ENCODE measurements at places on chromosomes 11 and 22. TPM values are rescaled to one million over a fixed set of nuclear protein-coding genes. Genes with fewer than 3 reads are reported as not detected.

TIGD3 gene
- 0.14 TPM for total RNA-seq

E2F8 gene
- total RNA-seq = 1.7 TPM

OR5B21 gene
- not detected for total RNA-seq

DUSP18 gene
- 16.2 TPM for total RNA-seq

FADS2 gene
- 2.5 TPM for total RNA-seq

PHF21B gene
- not detected for total RNA-seq

TRIM6 gene
- total RNA-seq = 0.92 TPM

RAC2 gene
- total RNA-seq = 16.4 TPM

CDC42BPG gene
- total RNA-seq = 73.1 TPM

CDC42EP1 gene
- total RNA-seq = 48.2 TPM

HTR3A gene
- total RNA-seq = 0.17 TPM

INPPL1 gene
- total RNA-seq = 122 TPM

TPBGL gene
- total RNA-seq = 0.17 TPM

OR8G1 gene
- total RNA-seq = not detected

LRRC32 gene
- total RNA-seq = 10.4 TPM

SHISAL1 gene
- total RNA-seq = 34.3 TPM

DNAJC4 gene
- total RNA-seq = 57.6 TPM

CDON gene
- total RNA-seq = 91.6 TPM

PISD gene
- total RNA-seq = 38.0 TPM

CALCA gene
- total RNA-seq = not detected

PRRG4 gene
- 8.6 TPM for total RNA-seq

GRM5 gene
- total RNA-seq = not detected

SDF2L1 gene
- 25.8 TPM for total RNA-seq

HBG1 gene
- total RNA-seq = not detected

OR2D2 gene
- 0.53 TPM for total RNA-seq

RTN4RL2 gene
- 0.48 TPM for total RNA-seq

RIMBP3B gene
- total RNA-seq = not detected

FXYD6 gene
- 246 TPM for total RNA-seq

UBTFL1 gene
- total RNA-seq = not detected

CCDC188 gene
- total RNA-seq = 0.41 TPM

STX3 gene
- total RNA-seq = 96.1 TPM

ANGPTL5 gene
- total RNA-seq = 0.16 TPM

HOATZ gene
- not detected for total RNA-seq

LYVE1 gene
- total RNA-seq = 137 TPM

Measured in mucosa of descending colon (tissue), 3 donors.